ENCODE measurements at places on chromosomes 12 and 14. TPM values are rescaled to one million over a fixed set of nuclear protein-coding genes. Genes with fewer than 3 reads are reported as not detected.

DNA sequence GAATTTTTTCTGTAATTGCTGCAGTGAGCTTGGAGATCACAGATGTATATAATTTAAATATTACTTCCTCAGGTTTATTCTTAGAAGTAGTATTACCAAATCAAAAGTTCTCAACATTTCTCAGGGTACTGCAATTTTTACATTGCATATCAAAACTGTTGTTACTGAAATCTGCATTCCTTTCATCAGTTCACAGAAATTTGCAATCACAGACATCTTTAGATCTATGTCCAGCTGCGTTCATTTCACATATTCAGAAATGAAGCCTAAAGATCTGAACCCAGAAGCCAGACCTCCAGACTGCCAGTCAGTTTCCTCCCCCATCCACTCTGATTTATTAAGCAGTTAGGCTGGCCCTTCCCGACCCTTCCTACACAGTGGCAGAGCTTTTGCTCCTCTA is 18.2 kb upstream of the IFT81 start:
- no peak overlapping the region for H3K4me3 ChIP-seq
- H3K36me3 ChIP-seq = no peaks in the 10 kb centered on the region
- no peak for DNase-seq
- no peaks in the 10 kb centered on the region for H3K4me1 ChIP-seq
- no peak overlapping the region for H3K27ac ChIP-seq

DNA sequence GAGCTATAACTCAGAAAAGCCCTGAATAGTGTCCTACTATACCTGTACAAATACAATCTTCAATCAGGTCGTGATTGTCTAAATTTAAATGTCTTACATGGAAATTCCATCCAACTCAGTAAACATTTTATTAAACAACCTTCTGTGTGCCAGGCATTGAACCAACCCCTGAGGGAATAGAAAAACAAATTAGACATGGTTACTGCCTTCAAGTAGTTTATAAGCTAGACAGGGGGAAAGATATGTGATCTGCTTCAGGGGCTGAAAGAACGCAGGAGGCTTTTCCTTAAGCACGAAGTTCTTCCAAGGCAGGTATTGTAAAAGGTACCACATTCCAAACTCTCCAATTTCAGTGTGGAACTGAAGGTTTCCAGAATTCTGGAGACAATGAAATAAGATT is 39.7 kb upstream of the STAB2 start:
- DNase-seq = no peak
- H3K36me3 ChIP-seq = no peaks in the 10 kb centered on the region
- no peak overlapping the region for H3K4me3 ChIP-seq
- no peak overlapping the region for H3K27ac ChIP-seq

GRCh38 chr12:80979816-80980215 is 42.1 kb upstream of the LIN7A start:
- H3K4me1 ChIP-seq = no peaks in the 10 kb centered on the region
- H3K4me3 ChIP-seq = no peak overlapping the region
- H3K36me3 ChIP-seq = no peaks in the 10 kb centered on the region
- H3K27me3 ChIP-seq = no peaks in the 10 kb centered on the region

The KLRG1 gene
- 10.5 TPM for total RNA-seq

The CCDC177 gene
- total RNA-seq = not detected
